Stimulated activated CD8-positive, alpha-beta memory T cell treated with anti-CD3 and anti-CD28 coated beads, Interleukin-4, amount 100 ng/mL, for 4 hours (primary cell): ENCODE measurements at places on chromosomes 5 and 9.

DNA sequence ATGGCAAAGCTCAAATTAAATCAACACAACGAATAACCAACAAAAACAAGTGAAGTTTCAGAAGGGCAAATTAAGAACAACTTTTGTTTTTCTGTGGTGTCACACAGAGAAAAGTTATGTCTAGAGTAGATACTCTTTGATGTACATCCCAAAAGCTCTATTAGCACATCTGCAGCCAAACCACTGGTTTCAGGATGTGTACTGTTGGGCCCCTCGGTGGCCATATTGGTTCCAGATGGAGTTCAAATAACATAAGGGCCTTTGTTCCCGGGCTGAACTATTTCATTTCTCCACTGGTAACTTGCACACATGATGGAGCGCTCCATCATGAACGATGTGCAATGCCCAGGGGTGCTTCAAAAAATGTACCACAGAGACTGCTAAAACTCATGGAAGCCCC is 126.1 kb downstream of the SEMA5A start:
- no peak for DNase-seq

- DNase-seq, result no peak
Observed at GRCh38 chr9:80496901-80497556, 925.3 kb downstream of the TLE4 start.

- DNase-seq, result no peak
Observed at GRCh38 chr5:169440107-169440705, 139.3 kb upstream of the SLIT3 start.

DNA sequence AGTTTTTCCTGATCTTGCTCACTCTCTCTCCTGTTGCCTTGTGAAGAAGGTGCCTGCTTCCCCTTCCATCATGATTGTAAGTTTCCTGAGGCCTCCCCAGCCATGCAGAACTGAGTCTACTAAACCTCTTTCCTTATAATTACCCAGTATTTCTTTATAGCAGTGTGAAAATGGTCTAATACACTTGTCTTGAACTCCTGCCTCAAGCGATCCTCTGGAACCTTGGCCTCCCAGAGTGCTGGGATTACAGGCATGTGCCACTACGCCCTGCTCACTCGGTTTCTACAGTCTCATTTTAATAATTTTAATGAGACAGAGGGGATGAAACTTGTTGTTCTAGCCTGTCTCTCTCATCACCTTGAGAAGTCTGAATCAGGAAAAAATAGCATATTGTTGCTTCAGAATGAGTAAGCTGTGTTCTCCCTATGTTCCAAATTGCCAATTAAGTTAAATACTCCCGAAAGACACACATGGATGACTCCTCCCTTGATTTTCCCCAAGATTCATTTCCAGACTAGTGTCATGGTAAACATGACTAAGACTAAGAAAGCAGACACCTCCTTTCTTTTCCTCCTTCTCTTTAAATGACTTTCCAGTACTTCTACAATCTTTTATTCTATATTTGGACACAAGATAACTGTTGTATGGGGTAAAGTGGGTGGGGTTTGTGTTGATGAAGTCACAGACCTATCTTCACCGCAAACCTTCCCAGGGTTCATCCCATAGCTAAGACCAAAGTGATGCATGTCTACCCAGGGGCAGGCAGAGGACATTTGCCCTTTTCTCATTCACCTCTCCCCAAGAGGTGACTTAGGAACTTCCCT is 7.8 kb upstream of the DNAJC18 start:
- DNase-seq, result no peak

DNA sequence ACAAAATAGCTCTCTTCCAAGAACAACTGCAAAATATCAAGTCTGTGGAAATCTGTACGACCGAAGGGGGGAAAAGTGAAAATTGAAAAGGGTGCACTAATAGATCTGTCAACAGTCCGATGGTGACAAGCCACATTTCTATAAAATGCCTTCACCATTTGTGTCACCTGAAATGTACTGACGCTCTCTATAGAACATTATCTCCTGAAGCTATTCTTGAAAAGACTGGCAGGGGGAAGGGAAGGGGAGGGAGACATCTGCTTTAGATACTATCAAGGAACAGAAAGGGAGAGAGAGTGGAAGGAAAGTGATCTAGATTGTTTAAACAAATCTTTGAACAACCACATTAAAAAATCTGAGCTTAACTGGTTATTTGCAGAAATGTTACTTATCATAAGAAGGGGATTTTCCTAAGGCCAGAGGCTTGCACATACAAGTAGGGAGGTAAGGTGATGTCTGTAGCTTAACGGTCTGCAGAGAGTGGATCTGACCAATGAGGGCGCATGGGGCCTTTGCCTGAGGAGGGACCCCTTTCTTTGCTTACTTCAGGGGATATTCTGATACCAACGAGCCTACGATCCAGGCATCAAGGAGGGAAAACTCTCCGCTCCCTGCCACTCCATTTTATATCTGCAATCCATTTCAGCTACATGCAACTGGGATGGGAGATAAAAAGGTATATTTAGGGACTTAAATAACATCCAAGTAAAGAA is 92.1 kb downstream of the CRB2 start:
- DNase-seq, result no peak

GRCh38 chr5:91110686-91111085 is 272.4 kb downstream of the ARRDC3 start:
- DNase-seq, result no peak

DNA sequence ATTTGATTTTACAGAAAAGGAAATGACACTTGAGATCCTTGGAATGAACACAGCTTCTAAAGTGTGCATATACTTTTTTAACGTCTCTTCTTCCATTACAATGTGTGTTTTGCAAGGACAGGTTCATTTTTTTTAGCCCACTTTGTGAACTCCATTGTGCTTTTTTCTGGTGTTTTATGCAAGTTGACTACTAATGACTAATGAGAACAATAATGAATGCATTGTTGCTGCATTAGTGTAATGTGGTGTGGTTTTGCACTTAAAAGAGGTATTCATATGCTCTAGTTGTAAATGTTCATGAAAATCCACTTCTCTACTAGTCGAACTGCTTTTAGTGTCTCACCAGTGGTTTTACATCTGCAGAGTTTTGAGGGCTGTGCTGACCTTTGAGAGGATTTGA is 93.6 kb downstream of the UHRF2 start:
- no peak for DNase-seq

- DNase-seq, result no peak
Observed at GRCh38 chr5:111132076-111132475, 39.9 kb downstream of the WDR36 start.

DNA sequence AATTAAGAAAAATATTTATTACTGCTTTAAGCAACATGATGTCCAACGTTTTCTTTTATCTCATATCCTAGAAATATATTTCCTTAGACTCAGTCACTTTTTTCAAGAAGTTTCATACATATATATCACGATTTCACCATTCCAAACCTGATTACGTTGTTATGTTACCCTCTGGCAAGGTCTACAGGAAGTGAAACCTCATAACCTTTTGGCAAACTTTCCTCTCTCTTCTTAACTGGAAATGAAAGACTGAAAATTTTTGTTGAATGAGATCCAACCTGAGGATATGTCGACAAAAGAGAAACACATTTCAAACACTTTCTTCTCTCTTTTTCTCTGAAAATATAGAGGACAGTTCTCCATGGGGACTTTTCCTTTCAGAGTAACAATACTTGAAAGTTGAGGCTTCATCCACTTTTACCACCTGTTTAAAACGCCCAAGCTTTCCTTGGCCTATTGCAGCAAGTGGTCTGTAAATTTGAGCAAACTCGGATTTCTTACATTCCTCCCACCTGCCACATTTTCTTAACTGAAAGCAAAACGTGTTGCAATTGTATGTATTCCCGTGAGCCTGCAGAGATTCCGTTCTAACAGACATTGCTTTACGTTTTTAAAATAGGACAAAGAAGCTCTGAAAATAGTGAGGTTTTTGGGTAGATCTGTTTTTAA is 298.1 kb downstream of the CETN3 start:
- no peak for DNase-seq

DNA sequence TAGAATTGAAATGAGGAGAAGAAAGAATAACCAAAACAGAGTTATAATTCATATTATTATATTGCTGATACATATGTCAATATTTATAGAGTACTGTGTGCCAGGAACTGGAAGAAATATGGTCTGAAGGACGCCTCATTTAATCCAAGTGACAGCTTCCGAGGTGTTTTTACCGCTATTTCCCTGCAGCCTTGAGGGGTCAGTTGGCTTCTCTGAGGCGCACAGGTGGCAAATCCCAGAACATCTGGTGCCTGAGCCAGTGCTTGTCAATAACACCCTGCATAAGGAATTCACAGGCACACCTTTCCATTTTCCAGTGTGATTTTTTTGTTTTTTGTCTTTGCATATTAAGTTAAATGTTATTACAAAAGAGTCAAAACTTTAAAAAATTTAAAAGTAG is 43.3 kb upstream of the CTSL start:
- DNase-seq, result no peak

- DNase-seq, result no peak
Observed at GRCh38 chr9:93669116-93669957, 93.0 kb downstream of the PHF2 start.

- DNase-seq, result no peak
Observed at GRCh38 chr5:10635867-10636350, 72.0 kb downstream of the ANKRD33B start.

GRCh38 chr5:18202164-18202563 is 567.9 kb downstream of the TAF11L14 start:
- no peak for DNase-seq

DNA sequence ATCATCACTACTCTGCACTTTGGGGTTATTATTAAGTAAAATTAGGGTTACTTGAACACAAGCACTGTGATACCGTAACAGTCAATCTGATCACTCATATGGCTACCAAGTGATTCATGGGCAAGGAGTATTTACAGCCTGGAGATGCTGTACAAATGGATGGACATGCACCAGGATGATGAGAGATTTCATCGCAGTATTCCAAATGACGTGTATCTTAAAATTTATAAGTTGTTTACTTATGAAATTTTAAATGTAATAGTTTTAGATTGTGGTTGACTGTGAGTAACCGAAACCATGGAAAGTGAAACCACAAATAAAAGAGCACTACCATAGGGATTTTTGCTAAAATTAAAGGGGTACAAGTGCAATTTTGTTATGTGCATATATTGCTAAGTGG is 462.2 kb upstream of the PTGER4 start:
- DNase-seq, result no peak

DNA sequence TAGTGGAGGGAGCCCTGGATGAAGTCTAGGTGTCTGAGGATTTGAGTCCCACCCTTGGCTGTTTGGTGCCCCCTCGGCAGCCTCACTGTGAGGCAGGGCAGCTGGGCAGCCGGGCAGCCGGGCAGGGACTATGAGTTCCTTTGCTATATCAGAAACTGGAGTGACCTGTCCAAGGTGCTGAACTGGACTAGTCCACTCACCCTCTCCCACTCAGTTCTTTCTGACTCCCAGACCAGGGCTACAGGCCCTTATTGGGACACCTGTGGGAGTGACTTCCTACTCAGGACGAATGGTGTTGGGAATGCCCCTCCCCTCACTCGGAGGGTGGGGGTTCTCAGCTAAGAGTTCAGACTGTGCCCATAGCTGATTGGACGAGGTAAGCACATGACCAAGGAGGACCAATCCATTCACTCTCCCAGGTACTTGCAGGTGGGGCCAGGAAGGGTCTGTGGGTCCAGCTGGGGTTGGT is 34.1 kb upstream of the RAPGEF1 start:
- no peak for DNase-seq

- no peak for DNase-seq
Observed at GRCh38 chr5:6786786-6787495, 73.7 kb downstream of the TENT4A start.

DNA sequence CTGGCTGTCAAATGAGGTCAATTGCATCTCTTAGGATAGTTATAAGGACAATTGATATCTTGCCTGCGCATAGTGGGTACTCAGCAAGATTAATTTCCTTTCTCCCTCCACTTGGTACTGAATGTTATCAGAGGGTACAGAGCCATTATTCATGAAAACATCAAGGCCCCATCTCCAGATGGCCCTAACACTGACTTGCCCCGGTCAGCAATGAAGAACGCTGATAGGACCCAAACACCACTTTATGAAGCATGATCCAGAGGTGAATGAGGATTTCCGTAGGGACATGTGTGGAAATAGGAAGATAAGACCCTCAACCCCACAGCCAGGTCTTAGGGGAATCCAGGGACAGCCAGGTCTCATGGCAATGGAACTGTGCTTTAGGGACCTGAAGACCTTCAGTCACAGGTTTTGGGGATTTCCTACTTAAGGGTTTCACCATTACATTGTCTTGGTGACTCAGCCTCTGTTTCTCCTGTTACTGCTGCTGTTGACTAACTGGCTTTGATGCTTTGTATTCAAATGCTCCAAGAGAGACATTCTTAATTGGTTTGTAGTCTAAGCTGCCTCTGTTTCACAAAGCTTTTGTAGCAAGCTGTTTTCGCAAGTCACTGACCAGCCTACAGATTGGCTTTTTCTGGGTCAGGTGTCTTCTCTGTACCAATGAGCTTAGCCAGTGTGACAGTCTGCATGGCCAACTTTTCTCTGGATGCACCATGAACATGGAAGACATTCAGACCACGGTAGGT is 35.3 kb upstream of the IQGAP2 start:
- DNase-seq, result no peak

DNA sequence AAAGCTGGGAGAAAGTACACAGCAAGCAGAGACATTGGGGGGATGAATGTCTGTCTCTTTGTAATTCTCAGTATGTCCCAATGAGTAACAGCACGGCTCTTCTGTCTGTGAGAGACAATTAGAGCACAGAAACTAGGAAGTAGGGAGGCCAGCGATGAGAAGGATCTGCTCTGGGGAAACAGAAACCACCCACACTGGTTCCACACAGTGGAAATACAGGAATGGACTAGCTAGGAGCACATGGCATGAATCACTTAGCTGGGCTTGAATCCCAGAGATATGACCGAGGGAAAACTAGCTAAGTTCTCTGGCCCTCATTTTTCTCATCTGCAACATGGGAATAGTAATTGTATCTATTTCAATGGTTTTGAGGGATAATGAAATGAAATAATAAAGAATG is 895.9 kb downstream of the TLE4 start:
- no peak for DNase-seq

DNA sequence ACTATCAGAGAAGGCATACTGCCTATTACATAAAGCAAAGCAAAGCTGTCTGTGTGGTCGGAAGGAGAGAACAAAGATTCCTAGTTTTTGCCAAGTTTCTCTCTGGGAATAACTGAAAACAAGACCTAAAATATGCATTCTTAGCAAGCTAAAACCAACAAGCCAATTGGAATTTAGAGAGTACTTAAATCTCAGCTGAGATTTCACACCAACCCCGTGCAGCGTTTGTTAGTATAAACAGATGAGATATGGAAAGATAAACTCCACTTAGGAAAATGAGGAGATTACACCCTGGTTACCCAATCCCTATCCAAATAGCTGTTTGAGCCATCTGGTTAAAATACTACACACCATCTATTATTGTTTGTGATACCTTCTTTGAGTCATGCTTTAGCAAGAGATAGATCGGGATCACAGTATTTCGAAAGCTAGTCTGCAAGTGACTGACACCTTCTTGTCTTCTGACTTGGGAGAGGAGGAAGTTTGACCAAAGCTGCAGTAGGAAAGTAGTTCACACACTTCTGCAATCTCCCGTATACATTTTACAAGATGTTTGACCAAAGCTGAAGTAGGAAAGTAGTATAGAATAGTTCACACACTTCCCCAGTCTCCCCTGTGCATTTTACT is 18.2 kb downstream of the FAF2 start:
- no peak for DNase-seq
